ENCODE measurements at places on chromosomes 3 and 15. TPM values are rescaled to one million over a fixed set of nuclear protein-coding genes. Genes with fewer than 3 reads are reported as not detected.

- H3K36me3 ChIP-seq, result no peaks in the 10 kb centered on the region
- no peak overlapping the region for H3K4me3 ChIP-seq
- no peak overlapping the region for H3K27ac ChIP-seq
- no peak for DNase-seq
- no peaks in the 10 kb centered on the region for H3K4me1 ChIP-seq
Observed at GRCh38 chr3:54065586-54065985, 56.8 kb upstream of the CACNA2D3 start.

DNA sequence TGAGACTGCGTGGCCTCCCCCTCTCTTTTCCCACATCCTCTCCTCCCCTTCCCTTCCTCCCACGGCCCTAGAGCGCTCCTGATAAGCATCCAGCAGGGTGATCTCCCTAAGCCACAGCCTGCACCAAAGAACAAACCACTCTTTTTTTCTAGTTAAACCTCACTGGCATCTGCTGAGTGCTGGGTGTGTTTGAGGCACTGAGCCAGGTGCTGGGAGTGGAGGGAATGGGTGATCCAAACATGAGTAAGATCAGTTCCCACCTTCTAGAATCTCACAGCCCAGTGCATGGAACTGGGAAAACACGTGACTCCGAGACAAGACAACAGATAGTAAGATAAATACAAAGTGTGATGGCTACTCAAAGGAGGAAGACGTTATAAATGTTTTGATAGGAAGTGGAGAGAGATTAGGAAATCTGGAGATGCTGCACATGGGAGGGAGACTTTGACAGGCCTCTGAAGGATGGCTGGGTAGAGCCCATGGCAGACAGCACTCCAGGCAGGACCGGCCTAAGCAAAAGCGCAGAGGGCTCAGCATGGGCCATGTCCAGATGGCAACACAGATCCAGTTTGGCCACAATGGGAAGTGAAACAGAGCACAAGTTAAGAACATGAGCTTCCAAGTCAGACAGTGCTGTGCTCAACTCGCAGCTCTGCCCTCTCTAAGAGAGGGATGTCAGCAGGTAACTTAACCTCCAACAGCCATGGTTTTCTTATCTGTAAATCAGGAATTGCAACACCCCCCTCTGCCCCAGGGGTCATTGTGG lies 55.6 kb downstream of the CCR3 start:
- no peak overlapping the region for H3K4me3 ChIP-seq
- no peak for DNase-seq
- H3K4me1 ChIP-seq, result no peaks in the 10 kb centered on the region
- H3K27ac ChIP-seq, result no peak overlapping the region
- no peaks in the 10 kb centered on the region for H3K36me3 ChIP-seq
- peaks cover 2% of the 10 kb centered on the region for H3K27me3 ChIP-seq

- peak; percentile 80 for DNase-seq
- no peaks in the 10 kb centered on the region for H3K36me3 ChIP-seq
- no peaks in the 10 kb centered on the region for H3K27me3 ChIP-seq
- H3K4me1 ChIP-seq, result no peaks in the 10 kb centered on the region
- H3K4me3 ChIP-seq, result no peak overlapping the region
- peak overlapping the region; percentile 23 for H3K27ac ChIP-seq
Observed at GRCh38 chr3:60935709-60936108, 315.5 kb downstream of the FHIT start.

Gene SLC4A7
- 66.7 TPM for total RNA-seq

Gene WNT5A
- 66.2 TPM for total RNA-seq

Gene SCAMP5
- 23.1 TPM for total RNA-seq

Measured in astrocyte (in vitro differentiated cells and primary cell).